CD4-positive, alpha-beta T cell (primary cell): ENCODE measurements at places on chromosomes 11 and 22. TPM values are rescaled to one million over a fixed set of nuclear protein-coding genes. Genes with fewer than 3 reads are reported as not detected.

Gene NCAPD3
- 29.6 TPM for total RNA-seq

Gene WNT11
- 1.2 TPM for total RNA-seq

Gene TSGA10IP
- not detected for total RNA-seq

Gene MS4A12
- total RNA-seq, result not detected

Gene IGLL1
- total RNA-seq, result not detected

Gene RIMBP3C
- total RNA-seq, result not detected

Gene RAB1B
- total RNA-seq, result 27.4 TPM

Gene ZBTB16
- total RNA-seq, result 20.6 TPM

Gene MMP11
- total RNA-seq, result 2.4 TPM

Gene ST14
- 0.31 TPM for total RNA-seq

Gene LARGE2
- 2.7 TPM for total RNA-seq

Gene VWA5A
- total RNA-seq, result 5.1 TPM

Gene GPHA2
- 0.56 TPM for total RNA-seq

Gene ELFN2
- total RNA-seq, result 0.20 TPM

Gene RASL10A
- total RNA-seq, result 0.30 TPM

Gene ANKRD49
- total RNA-seq, result 56.4 TPM

Gene TXNRD2
- 18.6 TPM for total RNA-seq

Gene BAIAP2L2
- total RNA-seq, result 0.45 TPM

Gene MYBPC3
- not detected for total RNA-seq

Gene SLC22A12
- not detected for total RNA-seq

Gene SCT
- total RNA-seq, result not detected

Gene LRRC74B
- total RNA-seq, result not detected

Gene TRIM66
- 9.8 TPM for total RNA-seq
